ENCODE measurements at places on chromosomes 5 and 9.

- DNase-seq, result no peak
Observed at GRCh38 chr9:27157736-27158135, 48.7 kb downstream of the TEK start.

DNA sequence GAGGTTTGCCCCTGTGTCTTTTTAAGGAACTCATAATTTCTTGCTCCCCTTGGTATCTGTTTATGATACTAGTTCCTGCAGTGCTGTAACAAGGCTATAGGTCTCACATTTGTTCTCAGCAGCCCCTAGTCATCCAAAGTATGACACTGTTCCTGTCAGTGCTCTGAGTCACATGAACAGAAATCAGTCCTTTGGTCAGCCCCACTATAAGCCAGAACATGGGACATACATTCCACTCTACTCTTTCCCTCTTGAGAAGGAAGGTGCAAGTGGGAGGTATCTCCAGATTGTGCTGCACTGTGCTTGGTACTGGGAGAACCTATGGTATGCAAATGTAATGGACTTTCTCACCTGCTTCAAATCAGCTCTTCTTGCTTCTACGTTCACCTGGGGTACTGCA, 87.0 kb downstream of the IARS1 start:
- no peak for DNase-seq

DNA sequence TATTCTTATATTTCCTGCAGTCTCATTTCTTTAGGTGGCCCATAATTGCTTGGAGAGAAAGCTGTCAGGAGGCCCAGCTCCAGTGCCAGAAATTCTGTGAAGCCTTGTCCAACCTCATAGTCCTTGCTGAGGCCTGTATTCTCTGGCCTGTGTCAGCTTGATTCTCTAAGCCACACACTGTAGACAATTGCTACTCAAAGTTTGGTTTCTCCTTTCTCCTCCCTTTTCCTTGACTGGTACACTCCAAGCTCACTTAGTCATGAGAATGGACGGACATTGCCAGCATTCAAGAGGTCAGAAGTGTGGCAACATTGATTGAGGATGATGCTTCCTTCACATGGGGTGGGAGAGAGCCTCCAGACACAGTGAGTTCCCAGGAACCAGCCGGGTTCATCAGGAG, 71.3 kb upstream of the CXCL14 start:
- DNase-seq, result no peak

GRCh38 chr5:55885359-55885758, 34.2 kb downstream of the IL31RA start:
- DNase-seq, result no peak

DNA sequence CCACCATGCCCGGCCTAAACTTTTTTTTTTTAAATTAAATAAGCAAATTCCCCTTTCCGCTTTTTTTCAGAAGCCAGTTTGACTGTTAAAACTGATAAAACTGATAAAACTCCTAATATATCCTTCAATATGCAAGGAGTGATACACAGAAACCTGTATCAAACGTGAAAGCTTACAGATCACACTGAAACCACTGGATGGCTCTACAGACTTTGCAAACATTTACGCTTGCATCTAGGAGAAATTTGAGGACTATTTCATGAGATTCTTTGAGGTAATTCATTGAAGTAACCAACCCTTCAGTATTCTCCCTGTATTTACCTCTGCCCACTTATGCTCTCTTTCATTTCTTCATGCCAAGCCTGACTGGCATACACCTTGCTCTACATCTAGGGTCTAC, 40.6 kb upstream of the CHD1 start:
- DNase-seq, result no peak

GRCh38 chr9:125699870-125700269, 7.1 kb downstream of the MAPKAP1 start:
- no peak for DNase-seq

DNA sequence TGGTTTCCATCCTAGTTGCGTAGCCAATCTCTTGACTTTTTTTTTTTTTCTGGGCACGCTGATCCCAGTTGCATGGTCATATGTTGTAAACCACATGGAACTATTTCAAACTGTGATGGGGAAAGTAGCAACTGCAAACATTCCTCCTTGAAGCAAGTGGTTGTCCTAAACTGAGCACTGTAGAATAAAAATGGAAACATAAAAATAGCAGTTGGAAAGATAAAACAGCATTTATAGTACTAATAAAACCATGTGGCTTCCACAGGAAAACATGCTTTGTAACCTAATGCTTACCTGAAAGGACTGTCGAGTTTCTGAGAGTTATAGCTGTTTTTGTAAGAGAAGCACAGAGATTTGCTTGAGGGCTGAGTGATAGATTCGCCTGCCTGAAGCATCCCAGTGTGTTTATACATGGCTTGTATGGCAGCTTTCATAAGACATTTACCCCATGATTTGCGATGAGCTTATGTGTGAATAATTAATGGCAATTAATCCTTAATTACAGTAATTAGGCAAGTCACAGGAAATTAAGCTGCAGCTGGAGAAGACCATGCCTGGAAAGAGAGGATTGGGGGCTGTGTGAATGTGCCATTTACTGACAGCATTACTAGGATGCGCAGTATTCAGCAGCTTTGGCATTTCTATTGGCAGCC, 136.5 kb downstream of the PBX3 start:
- no peak for DNase-seq

- DNase-seq, result no peak
Observed at GRCh38 chr9:115978659-115979096, 174.9 kb upstream of the PAPPA start.

DNA sequence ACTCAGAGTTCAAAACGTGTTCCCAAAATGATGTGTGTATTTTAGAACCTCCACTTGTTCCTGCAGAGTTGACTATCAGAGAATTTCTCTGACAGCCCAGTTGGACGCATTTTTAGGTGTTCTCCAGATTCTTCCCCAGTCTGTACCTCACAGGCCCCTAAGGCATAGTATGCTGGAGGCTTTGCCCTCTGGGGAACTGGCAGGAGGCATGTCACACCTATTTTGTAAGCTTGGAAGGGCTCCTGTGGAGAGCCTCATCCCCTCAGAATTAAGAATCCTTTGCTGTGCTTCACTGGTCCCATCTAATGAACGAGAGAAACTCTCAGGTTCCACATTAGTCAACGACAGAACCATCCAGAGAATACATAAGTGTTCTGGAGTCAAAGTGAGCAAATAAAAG, 144.1 kb upstream of the SLC30A5 start:
- no peak for DNase-seq
